Right ventricle myocardium superior (tissue), 1 donor: ENCODE measurements at places on chromosomes 3 and 15. TPM values are rescaled to one million over a fixed set of nuclear protein-coding genes. Genes with fewer than 3 reads are reported as not detected.

DNA sequence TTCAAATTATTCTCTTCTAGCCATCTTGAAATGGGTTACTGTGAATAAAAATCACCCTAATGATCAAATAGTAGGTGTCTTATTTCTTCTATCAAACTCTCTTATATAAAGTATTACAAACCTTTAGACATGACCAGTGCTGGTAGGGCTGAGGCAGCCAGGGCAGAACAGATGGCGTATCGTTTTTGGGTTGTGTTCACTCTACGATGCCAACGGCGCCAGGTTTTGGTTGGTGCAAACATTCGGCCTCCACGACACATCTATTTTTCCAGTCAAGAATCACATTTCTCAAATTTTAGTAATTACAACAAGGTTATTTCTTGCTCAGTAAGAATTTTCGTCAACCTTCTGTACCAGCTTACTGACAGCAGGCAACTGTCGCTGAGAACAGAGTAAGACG lies 2.2 kb downstream of the RPL4 start:
- no peak for DNase-seq

Gene C3orf18
- 53.1 TPM for total RNA-seq

Gene MUC4
- total RNA-seq = not detected

DNA sequence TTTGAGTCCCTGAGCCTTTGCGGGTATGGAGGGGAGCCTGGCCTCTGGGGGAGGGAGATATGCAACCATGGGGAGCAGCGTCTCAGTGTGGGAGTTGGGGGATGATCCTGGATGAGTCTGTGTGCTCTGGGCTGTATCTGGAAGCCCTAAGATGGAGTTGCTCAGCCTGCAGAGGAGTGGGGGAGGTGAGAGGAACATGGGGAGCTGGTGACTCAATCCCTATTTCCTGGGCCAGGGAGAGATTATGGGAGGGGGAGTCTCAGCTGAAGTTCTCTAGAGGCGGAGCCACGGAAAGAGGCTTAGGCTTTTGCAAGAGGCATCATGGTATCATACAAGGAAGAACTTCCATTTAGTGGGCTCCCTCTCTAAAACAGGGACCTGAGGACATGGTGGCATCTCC lies 59.5 kb upstream of the TMEM115 start:
- DNase-seq = no peak

DNA sequence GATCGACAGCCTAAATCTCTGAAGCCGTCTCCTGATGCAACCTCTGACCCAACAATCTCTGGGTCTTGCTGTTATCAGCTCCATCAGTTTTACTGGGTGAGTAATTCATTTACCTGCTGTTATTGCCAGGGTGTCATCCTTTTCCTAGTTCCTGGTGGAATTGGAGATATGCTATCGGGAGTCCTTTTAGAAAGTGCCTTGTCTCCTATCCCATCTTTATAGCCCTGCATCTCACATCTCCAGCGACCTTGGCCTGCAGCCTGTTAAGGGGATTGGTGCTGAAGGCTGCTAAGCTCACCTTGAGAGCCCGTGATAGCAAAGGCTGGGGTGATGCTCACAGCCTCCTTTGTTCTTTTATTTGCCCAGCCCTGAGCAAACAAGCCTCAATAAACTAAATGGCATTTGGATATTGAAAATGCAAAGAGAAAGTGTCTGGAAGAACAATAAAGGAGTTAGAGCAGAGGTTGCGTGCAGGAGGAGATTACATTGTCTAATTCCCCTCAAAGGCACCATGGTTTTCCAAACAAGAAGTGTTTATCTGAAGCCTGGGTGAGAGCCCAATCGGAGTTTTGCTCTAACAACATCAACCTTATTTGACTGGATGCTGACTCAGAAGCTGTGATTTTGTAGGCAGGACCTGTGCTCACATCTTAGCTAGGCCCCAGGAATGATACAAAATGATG lies 101.8 kb downstream of the RPLP1 start:
- no peak for DNase-seq

GRCh38 chr3:45548681-45549075 lies 45.9 kb upstream of the LIMD1 start:
- DNase-seq = no peak

- DNase-seq = no peak
These were observed 77.2 kb downstream of the CD200R1L start for GRCh38 chr3:112769286-112769978.

DNA sequence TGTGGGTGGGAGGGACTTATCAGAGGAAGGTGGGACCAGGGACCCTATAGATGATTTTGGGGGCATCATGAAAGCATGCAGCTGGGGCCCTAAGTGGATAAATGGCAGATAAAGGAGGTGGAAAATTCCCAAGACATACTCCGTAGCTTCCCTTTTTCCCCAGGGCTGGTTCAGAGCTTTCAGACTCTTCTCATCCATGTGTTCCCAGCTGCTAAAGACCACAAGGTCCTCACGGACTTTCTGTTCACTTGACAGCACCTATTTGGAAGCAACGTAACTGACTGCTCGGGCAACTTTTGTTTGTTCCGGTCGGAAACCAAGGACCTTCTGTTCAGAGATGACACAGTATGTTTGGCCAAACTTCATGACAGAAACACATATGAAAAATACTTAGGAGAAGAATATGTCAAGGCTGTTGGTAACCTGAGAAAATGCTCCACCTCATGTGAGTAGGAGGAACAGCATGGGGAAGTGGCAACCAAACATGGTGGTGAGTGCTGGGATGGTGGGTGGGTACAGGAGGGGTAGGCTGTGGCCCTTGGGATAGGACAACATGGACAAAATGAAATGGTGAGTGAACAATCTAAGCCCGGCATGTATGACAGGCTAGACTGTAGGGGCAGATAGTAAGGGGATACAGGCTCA lies 28.7 kb upstream of the SRPRB start:
- no peak for DNase-seq

Gene SCG5
- not detected for total RNA-seq

DNA sequence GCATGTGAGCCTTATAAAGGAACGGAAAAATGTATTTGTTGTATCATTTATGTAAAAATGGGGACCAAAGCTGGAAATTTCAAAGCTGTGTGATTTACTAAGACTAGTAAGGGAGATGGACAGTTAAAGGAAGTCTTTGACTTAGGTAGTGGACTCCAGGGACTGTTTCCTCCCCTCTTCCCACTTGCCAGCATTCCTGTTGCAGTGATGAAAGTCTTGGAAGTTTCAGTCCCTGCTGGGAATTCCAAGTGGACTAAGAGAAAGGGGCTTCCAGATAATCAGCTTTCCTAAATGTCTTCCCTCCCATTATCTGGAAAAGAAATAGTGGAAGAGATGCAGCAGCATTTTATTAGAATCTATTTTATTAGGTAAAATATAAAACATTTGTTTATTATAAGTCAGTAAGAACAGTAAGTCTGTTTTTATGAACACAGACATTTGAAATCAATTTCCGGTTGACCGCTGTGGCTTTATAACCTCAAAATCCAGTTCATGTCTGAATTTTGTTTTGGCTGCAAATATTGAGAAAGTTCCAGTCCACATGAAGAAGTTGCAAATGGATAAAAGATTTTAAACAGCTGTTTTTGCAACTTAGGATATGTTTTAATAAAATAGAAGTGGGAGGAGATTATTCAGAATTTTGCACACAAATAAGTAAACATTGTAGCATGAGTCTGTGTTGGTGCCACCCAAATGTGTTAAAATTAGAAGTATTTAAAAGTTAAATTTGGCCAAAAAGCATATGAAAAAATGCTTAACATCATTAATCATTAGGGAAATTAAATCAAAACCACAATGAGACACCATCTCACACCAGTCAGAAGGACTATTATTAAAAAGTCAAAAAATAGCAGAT lies 141.8 kb downstream of the IL20RB start:
- no peak for DNase-seq

Gene RBP2
- total RNA-seq = not detected

DNA sequence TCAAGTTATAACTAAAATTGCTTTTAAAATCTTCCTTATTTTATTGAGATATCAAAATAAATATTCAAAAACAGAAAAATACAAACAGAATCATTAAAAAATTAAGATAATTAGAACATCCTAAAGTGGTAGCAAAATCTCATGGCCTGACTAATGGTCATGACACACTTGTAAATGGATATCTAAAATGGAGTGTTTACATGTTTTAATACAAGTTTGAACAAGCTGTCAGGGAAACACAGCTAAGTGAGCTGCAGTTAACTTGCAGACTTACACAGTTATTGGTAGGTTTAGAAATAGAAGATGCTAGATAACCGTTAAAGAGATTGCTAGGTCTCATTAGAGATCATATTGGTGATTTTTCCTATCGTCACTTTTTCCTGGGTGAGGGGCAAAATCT lies 242.3 kb downstream of the LPP start:
- no peak for DNase-seq

GRCh38 chr15:68725736-68726135 lies 95.0 kb downstream of the ANP32A start:
- DNase-seq = peak; percentile 76

GRCh38 chr3:193928354-193929209 lies 207.4 kb upstream of the HES1 start:
- DNase-seq = no peak

DNA sequence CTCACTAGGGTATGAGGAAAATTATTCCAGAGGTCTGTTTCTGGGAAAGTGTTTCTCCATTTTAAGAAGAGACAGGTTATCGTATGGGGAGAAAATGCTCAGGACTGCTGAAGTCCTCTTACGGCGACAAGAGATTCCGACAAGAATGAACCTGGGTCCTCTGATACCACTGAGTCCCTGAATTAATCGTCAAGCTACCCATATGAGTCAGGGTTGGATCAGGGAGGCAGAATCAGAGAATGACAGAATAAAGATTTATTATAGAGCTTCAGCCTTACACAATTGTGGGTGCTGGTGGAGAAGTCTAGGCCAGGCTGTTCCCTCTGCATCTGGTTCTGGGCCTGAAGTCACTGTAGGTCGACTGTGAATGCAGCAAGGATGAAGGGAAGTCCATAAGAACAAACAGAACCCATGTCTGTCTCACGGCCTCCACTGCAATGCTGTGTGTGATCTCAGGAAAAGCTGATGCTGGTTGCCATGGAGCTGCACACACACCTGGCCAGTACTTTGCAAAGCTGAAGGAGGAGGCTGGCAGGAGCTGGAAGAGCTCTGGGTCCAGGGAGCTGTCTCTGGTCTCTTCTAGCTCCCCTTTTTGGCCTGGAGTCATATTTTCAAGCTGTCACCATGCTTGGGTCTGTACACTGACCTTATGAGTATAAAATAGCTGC lies 83.9 kb downstream of the HHLA2 start:
- DNase-seq = no peak

DNA sequence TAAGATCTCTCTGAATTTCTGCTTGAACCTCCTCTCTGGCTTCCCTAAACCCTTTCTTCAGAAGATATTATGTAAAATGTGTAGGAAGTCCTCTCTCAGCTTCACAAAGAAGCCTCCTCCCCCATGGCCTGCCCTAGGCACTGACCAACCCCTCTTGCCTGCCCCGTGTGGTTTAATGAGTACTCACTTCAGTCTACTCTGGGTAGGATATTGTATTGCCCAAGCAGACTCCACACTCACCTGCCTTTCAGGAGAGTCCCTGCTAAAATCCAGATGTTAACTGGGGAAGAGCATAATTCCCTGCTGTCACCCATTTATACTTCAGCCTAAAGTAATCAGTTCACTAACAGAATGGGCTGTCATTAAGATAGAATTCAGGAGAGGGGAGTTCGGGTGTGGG lies 2.6 kb upstream of the AGBL1 start:
- no peak for DNase-seq

GRCh38 chr3:155908086-155908485 lies 37.6 kb downstream of the GMPS start:
- no peak for DNase-seq

GRCh38 chr15:76863693-76864092 lies 41.4 kb downstream of the SCAPER start:
- DNase-seq = no peak

GRCh38 chr3:52429031-52429430 lies 15.9 kb downstream of the SEMA3G start:
- DNase-seq = no peak

DNA sequence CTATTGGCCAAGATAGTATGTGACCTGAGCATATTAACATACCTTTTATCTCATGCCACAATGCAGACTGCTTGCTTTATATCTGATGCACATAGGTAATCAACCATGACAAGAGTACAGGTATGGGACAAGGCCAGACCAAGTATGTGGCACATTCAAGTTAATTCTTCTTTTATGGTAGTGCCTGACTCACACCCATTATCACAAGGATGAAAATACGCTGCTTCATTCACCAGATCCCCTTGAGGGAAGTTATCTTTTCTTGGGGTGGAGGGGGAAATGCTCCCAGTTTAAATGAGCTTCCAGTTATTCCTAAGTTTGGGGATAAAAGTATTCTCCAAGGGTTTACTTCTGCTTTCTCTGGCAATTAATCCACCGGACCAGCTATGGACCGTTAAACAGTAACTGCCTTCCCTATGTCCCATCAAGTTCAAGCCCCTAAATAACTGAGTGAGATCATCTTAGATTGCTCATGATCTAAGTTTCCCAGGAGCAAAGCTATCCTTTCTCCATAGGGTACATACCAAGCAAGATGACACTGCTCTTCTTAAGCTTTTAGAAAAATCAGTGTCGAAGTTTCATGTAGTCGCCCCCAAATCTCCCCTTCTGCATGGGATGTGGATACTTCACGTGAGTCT lies 1.9 kb downstream of the COL8A1 start:
- no peak for DNase-seq

Gene CTXN2
- total RNA-seq = not detected

- DNase-seq = no peak
These were observed 379.3 kb upstream of the CBLB start for GRCh38 chr3:106247902-106248684.

DNA sequence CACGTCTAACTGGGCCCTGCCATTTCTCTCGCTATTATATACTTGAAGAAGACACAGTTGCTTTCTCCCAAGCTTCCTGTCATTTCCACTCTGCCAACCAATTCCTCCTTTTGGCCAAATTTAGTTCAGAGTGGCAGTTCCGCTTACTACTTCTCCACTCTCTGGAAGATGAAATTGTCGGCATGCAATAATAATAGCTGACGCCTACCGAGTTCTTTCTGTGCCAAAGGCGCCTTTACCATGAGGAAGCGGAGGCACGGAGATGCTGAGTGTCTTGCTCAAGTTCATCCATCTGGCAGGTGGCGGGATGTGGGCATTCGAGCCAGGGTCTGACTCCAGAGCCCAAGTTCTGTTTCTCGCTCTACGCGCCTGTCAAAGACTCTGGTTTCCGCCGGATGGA lies 14.6 kb upstream of the NRROS start:
- peak; percentile 71 for DNase-seq

- no peak for DNase-seq
These were observed 270.5 kb upstream of the P2RY1 start for GRCh38 chr3:152564459-152564858.

DNA sequence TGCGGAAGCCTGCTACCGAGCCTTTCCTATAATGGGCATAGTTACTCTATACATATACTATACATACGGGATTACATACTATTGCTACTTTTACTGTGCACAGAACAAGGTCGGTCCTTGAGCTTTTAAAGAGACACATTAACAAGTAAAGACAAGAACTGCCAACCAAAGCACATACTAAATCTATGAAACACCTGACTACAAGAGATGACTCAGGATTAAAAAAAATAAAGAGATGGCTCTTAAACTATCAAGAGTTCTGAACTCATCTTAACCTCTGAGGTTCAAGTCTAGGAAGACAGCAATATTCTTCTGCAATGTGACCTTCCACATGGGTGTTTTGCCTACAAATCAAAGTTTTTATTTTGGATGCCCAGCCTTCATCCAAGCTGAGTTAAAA lies 106.8 kb downstream of the TNIK start:
- DNase-seq = no peak

Gene CD96
- 0.65 TPM for total RNA-seq

Gene XCR1
- total RNA-seq = not detected

Gene PDIA5
- total RNA-seq = 5.4 TPM

Gene MUC20
- 5.4 TPM for total RNA-seq

- no peak for DNase-seq
These were observed 6.6 kb upstream of the MINDY2 start for GRCh38 chr15:58764468-58764867.

Gene PLA2G4E
- total RNA-seq = not detected
